T1000 (cell line): ENCODE measurements at places on chromosomes 6 and 20.

GRCh38 chr6:163195721-163196691 is 218.5 kb upstream of the QKI start:
- no peak for DNase-seq

DNA sequence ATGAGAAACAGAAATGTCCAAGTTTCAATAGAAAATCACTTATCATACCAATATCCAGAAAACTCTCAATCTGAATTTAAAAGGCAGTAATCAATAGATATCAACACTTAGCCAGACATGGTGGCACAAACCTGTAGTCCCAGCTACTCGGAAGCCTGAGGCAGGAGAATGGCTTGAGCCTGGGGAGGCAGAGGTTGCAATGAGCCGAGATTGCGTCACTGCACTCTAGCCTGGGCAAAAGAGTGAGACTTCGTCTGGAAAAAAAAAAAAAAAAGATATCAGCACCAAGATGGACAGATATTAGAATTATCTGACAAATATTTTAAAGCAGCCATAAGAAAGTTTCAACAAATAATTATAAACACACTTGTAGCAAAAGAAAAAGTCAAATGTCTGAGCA is 47.0 kb downstream of the TCP11 start:
- DNase-seq: no peak

DNA sequence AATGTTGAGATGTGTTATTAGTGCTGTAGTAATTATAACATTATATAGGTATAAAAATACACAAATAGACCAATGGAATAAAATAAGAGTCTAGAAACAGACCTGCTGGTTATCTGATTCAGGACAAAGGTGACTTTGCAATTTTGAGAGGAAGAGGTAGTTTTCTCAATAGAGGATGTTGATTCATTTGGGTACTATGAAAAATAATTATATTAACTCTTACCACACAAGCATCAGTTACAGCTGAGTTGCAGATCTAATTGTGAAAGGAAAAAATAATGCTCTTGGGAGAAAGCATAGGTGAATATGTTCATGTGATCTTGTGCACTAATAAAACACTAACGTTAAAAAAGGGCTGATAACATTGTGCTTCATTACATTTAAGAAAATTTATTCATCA is 103.0 kb downstream of the BCKDHB start:
- no peak for DNase-seq

- DNase-seq: no peak
These were observed 17.9 kb upstream of the CHMP4B start for GRCh38 chr20:33793011-33793931.

DNA sequence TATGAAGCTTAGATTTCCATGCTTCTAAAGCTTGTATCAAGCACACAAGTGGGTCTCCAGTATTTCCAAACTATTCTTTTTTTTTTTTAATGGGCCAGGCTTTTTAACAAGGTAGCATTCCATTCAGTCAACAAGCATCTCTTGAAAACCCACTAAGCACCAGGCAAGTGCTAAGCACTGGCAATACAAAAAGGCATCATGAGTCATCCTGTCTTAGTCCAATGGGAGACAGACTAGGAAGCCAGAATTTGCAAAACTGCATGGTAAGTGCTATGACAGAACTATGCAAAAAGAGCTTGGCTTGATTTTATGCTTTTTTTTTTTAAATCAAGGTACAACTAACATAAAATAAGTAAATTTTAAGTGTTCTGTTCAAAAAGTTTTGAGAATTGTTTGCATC is 109.3 kb upstream of the DST start:
- no peak for DNase-seq

- no peak for DNase-seq
These were observed 157.7 kb downstream of the PREX1 start for GRCh38 chr20:48669946-48670605.

- no peak for DNase-seq
These were observed 395.0 kb downstream of the CDKAL1 start for GRCh38 chr6:20929283-20929682.

DNA sequence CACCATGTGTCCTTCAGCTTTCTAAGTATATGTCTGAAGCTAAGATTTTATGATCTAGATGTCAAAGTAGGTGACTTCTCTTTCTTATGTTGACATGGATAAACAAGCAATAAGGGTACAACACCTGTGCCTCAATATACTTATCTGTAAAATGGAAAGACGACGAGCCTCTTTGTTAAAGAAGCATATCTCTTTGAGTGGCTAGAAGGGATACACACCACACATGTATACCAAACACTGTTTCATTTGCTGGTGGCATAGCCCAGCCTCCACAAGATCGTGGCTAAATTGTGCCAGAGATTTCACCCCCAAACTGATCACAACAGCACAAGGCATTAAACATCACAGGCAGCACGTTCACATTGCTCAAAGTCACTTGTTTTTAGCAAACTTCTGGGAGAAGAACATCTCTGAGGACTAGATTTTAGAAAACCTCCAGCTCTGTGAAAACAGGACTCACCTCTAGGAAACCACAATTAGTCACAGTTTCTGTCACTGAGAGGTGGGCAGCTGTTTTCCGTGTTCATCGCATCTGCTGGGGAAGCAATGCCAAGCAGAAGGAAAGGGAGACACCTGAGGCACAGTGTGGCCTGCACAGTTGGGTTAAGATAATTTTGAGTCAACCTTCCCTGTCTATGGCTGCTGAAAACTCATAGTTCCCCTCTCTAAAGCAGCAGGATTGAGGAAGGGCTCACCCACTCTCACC is 263.0 kb upstream of the PLCB4 start:
- DNase-seq: no peak

- DNase-seq: no peak
These were observed 56.7 kb upstream of the SGK1 start for GRCh38 chr6:134374491-134375219.

DNA sequence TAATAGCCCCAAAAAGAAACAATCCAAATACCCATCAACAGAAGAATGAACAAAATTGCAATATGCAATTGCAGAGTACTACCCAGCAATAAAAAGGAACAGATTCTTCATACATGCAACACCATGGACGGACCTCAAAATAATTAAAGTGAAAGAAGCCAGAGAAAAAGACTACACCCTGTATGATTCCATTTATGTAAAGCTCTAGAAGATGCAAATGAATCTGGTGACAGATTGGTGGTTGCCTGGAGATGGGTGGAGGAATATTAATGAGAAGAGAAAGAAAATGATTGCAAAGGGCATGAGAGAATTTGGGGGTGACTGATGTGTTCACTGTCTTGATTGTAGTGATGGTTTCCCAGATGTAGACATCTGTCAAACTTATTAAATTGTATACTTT is 51.8 kb downstream of the HECA start:
- DNase-seq: no peak

GRCh38 chr6:111573131-111573883 is 32.4 kb downstream of the TRAF3IP2 start:
- no peak for DNase-seq

DNA sequence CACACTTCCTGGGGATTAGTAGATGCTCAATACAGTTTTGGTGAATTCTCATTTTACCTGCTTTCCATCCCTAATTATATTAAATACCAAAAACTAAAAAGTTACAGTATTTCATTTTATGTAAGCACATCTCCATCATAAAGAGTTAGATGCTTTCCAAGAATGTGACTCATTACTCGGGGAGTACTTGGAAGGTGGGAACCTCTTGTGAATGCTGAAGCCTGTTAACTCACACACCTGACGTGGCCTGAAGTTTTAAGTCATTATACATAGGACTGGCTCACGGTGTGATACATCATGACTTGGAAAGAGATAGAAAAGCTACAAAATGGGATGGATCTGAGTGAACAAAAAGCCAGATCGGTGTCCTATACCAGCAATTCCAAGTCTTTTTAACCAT is 2.2 kb upstream of the OSER1 start:
- DNase-seq: no peak

DNA sequence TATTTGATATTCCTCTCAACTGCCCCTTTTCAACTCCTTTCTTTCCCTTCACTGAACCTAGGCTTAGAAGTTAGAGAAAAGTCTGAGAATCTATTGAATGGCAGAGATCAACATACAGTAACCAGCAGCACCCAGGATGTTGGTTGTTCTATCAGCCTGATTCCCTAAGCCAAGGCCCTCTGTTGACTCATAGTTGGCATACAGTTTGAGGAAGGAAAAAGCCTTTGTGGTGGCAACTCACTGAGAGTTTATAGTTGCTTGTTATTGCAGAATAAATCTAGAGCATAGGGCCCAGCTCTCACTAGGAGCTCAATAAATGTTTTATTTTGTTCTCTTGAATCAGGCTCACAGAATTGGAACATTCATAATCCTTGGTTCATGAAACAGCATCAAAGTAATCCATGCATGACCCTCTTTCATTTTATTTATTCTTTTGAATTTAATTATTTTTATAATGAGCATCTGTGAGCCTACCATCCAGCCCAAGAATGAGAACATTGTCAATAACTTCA is 119.1 kb upstream of the ADGRF1 start:
- no peak for DNase-seq

GRCh38 chr6:12426121-12426520 is 136.0 kb downstream of the EDN1 start:
- DNase-seq: no peak

- no peak for DNase-seq
These were observed 94.6 kb downstream of the FOXA2 start for GRCh38 chr20:22489626-22490286.

DNA sequence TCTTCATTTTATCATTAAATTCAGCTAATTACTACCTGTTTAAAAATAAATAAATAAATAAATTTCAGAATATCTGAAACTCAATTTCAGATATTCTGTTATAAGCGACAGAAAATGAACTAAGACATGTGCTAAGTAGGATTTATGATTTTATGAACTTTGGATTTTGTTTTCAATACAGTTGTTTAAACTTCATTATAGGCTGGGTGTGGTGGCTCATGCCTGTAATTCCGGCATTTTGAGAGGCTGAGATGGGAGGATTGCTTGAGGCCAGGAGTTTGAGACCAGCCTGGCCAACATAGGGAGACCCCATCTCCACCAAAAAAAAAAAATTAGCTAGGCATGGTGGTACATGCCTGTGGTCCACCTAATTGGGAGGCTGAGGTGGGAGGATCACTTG is 36.0 kb downstream of the AFG1L start:
- no peak for DNase-seq

- no peak for DNase-seq
These were observed 260.6 kb upstream of the BMP2 start for GRCh38 chr20:6506906-6507305.

GRCh38 chr6:31651602-31652191 is 764 bp downstream of the BAG6 start:
- peak; percentile 80 for DNase-seq

DNA sequence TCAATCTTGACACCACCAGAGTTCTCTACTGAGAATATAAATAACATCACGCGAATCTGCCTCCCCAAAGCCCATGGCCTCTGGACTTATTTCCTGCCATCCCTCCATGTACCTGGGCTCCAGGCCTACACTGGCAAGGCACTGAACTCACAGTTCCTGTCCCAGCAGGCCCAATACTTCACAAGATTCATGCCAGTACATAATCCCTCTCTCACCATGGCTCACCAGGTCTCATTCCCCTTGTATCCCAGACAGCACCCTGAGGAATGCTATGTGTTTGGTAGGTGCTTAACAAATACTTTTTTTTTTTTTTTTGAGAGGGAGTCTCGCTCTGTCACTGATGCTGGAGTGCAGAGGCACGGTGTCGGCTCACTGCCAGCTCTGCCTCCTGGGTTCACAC is 1.9 kb downstream of the KIF16B start:
- DNase-seq: no peak

DNA sequence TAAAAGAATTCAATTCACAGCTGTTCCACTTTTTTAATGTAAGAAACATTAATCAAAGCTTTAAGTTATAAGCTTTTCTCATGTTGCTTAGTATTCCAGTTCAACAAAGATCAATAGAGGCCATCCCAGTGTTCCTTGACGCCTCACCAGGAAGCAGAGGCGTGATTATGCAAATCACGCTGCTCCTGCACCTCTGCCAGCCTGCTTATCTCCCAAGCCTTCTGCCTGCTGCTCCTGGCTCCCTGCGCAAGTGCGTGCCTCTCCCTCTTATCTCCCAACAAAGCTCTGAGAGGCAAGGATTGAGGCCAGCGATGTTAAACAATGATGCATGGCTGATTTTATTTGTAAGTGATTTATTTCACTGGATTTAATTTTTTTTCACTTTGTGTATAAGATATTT is 42.8 kb downstream of the INSM1 start:
- no peak for DNase-seq

- DNase-seq: no peak
These were observed 741.3 kb downstream of the DOK5 start for GRCh38 chr20:55216525-55217242.

DNA sequence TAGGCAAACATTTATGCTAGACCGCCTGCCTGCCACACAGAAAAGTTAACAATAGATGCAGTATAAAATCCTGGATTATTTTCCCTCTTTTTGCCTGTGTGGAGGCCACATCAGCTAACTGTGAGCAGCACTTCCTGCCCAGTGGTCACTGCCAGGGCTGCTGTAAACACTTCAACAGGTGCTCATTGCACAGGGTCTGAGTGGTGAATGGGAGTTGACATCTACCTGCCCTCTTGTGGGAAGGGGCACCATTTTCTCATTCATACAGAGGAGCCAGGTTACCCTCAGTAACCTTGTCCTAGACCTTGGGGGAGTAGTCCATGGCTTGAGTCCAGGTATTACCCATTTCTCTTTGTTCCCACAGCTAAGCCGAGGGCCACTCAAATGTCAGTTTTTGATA is 235.3 kb downstream of the TMEM242 start:
- DNase-seq: no peak

DNA sequence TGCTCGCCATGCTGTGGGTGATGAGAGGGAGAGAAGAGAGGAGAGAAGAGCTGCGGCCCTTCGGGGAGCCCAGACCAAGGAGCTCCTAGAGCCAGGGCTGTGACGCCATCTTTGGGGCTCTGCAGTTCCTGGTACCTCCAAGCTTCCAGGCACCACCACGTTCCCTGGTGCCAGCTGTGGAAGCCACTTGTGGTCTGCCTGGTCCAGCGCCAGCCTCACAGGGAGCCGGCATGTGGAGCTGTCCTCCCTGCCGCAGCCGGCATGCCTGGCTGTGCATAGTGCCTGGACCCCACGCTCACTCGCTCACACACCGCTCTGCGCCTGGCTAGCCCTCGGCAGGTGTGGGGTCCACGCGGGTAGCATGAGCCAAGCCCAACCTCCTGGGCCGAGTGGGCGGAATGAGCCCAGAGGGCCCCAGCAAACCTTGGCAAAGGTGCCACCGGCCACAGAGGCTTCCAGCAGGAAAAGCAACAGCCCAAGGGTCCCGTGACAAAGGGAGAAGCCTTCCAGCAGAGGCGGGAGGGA is 19.3 kb upstream of the CHRNA4 start:
- DNase-seq: no peak

GRCh38 chr20:60900618-60901017 is 351.4 kb upstream of the CDH4 start:
- DNase-seq: no peak

GRCh38 chr6:11140056-11140455 is 28.5 kb upstream of the ERVFRD-1 start:
- no peak for DNase-seq

DNA sequence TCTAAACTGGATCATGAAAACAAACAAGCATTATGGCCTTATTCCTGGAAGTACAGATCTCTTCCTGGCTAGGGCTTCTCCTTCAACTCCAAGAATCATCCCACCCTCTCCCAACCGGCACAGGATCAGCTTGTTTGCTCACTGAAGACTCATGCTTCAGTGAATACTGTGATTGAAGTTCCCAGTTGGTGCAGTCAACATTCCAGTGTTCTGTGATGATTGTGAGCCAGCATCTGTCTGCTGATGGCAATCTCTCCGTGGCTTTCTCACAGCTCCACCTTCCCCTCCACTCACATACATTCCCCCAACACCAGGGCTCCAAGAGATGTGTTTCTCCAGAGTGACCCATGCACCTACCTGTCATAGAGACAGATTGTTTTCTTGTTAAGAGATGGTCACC is 421.3 kb upstream of the BTBD3 start:
- no peak for DNase-seq

GRCh38 chr20:51493346-51493791 is 49.1 kb downstream of the NFATC2 start:
- no peak for DNase-seq
